ENCODE measurements at places on chromosomes 6 and 20. TPM values are rescaled to one million over a fixed set of nuclear protein-coding genes. Genes with fewer than 3 reads are reported as not detected.

DNA sequence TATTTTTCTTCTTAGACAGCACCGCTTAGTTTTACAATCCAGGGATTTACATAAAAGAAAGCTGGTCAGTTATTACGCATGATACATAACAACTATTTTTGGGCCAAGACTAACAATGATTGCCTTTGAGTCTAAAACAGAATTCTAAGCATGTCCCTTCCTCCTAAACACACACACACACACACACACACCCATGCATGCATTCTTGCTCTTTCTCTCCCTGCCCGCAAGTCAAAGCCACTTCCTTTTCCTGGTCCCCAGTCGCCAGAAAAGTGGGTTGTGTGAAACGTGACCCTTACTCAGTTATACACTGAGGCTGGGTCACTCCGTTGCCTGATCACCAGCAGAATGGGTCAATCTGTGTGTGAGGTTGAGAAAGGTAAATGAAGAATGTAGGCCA, 31.4 kb downstream of the FYN start:
- no peak for DNase-seq
- no peak overlapping the region for H3K4me3 ChIP-seq
- peaks cover 46% of the 10 kb centered on the region for H3K4me1 ChIP-seq
- peak overlapping the region; percentile 80 for H3K27ac ChIP-seq
- no peaks in the 10 kb centered on the region for H3K27me3 ChIP-seq

- no peak overlapping the region for H3K27ac ChIP-seq
- DNase-seq: no peak
Observed at GRCh38 chr6:47075168-47075567, 33.0 kb upstream of the ADGRF1 start.

GRCh38 chr20:37651932-37652331, 41.9 kb upstream of the CTNNBL1 start:
- no peaks in the 10 kb centered on the region for H3K36me3 ChIP-seq
- DNase-seq: peak; percentile 59
- H3K27ac ChIP-seq: no peak overlapping the region
- no peaks in the 10 kb centered on the region for H3K4me1 ChIP-seq
- no peak overlapping the region for H3K4me3 ChIP-seq

GRCh38 chr6:46137387-46137786, 7.6 kb downstream of the ENPP4 start:
- no peak overlapping the region for H3K27ac ChIP-seq
- H3K4me3 ChIP-seq: no peak overlapping the region
- no peak for DNase-seq
- no peaks in the 10 kb centered on the region for H3K36me3 ChIP-seq
- H3K4me1 ChIP-seq: no peaks in the 10 kb centered on the region

Gene GJA1
- 6.8 TPM for total RNA-seq

- no peaks in the 10 kb centered on the region for H3K36me3 ChIP-seq
- DNase-seq: no peak
- no peaks in the 10 kb centered on the region for H3K27me3 ChIP-seq
- H3K27ac ChIP-seq: no peak overlapping the region
Observed at GRCh38 chr20:44433751-44434538, 41.7 kb upstream of the TTPAL start.
